ENCODE measurements at places on chromosomes 12 and 14.

- no peaks in the 10 kb centered on the region for H3K27me3 ChIP-seq
- no peaks in the 10 kb centered on the region for H3K36me3 ChIP-seq
- H3K4me1 ChIP-seq: peaks cover 2% of the 10 kb centered on the region
- no peak overlapping the region for H3K4me3 ChIP-seq
- H3K27ac ChIP-seq: no peak overlapping the region
Observed at GRCh38 chr12:68805592-68806120, 2.3 kb upstream of the MDM2 start.

- H3K4me3 ChIP-seq: no peak overlapping the region
- peak overlapping the region; percentile 61 for H3K27ac ChIP-seq
- no peak for DNase-seq
- H3K4me1 ChIP-seq: peaks cover 26% of the 10 kb centered on the region
- H3K27me3 ChIP-seq: no peaks in the 10 kb centered on the region
Observed at GRCh38 chr14:69096246-69096645, 56.7 kb downstream of the DCAF5 start.

DNA sequence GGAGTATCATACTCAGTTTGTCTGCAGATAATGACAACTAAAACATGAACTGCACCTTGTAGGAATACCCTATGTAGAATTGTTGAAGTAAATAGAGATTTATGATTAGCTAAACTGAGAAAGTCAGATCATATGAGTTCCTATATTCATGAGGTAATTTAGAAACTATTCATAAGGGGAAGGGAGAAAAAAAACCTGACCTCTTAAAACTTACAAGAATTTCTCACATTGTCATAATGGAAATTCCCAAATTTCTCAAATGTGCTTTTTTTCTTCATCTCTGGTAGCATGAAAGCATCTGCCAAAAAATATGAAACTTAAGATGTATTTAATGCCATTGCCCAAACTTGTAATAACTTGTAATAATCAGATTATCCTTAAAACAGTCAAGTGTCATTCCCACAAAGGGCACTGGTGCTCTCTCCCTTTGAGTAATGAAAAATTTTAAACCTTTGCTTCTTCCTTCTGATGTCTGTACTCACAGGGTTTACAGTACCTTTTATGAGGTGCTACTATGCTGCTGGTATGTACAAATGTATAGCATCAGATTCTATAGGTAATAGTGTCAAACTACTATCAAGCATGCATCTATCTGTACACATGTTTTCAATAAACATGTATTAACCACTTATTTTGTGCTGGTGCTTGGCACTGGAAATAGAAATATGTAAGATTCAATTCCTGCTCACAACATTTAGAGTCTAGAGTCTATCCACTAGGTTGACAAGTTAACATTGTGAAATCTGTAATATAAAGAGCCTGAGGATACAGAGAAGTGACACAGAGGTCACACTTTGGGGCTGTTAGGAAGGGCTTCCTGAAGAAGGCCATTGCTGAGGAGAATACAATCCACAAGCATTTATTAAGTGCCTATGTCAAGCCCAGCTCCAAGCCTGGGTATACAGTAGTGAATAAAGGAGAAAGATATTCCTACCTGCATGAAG, 17.4 kb upstream of the DRAM1 start:
- H3K4me1 ChIP-seq: no peaks in the 10 kb centered on the region
- H3K4me3 ChIP-seq: no peak overlapping the region
- DNase-seq: no peak
- no peaks in the 10 kb centered on the region for H3K36me3 ChIP-seq
- no peak overlapping the region for H3K27ac ChIP-seq

- no peaks in the 10 kb centered on the region for H3K4me1 ChIP-seq
- H3K4me3 ChIP-seq: no peak overlapping the region
- no peaks in the 10 kb centered on the region for H3K27me3 ChIP-seq
Observed at GRCh38 chr12:102631274-102631673, 150.9 kb upstream of the IGF1 start.

DNA sequence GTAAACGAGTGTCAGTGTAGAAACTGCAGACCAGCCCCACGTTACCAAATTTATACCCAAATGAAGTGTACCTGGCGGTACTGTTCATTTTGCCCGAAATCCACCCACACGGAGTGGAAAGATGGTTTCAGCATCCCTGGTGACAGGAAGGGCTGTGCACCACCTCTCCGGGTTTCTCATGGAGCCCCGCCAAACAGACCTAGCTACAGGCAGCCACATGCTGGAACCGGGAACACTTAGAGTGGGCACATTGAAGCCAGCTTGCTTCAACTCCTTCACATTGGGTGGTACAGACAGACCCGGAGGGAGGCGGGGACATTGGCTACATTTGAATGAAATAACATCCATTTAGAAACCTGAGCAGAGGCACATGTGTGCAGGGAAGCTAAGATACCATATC, 84.4 kb downstream of the PPP2R5C start:
- no peaks in the 10 kb centered on the region for H3K36me3 ChIP-seq
- no peaks in the 10 kb centered on the region for H3K27me3 ChIP-seq
- H3K27ac ChIP-seq: no peak overlapping the region
- H3K4me3 ChIP-seq: no peak overlapping the region
- DNase-seq: no peak
- no peaks in the 10 kb centered on the region for H3K4me1 ChIP-seq

DNA sequence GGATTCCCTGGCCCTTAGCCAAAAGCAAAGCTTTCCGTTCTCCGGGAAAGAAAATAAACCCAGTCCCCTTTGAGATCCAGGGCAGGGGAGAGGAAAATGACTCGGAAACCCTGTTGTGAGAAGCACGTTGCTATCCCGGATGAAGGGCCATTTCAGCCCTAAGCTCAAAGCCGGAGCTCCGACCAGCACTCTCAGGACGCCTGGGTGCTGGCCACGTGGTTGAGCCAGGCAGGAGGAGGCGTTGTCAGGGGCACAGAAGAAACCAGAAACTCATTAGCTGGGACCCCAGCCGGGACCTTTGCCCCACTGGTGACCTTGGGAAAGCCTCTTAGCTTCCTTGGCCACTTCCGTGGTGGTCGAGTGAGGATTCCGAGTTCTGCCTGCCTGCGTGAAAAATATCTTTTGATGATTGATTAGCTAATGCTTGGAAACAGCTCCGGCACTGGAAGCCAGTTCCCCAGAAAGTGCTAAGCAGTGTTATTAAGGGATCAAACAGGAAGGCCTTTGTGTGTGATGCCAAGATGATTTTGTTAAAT, 57.6 kb upstream of the FZD10 start:
- H3K4me3 ChIP-seq: no peak overlapping the region
- H3K27ac ChIP-seq: no peak overlapping the region
- H3K27me3 ChIP-seq: no peaks in the 10 kb centered on the region
- H3K36me3 ChIP-seq: no peaks in the 10 kb centered on the region
- peaks cover 5% of the 10 kb centered on the region for H3K4me1 ChIP-seq

DNA sequence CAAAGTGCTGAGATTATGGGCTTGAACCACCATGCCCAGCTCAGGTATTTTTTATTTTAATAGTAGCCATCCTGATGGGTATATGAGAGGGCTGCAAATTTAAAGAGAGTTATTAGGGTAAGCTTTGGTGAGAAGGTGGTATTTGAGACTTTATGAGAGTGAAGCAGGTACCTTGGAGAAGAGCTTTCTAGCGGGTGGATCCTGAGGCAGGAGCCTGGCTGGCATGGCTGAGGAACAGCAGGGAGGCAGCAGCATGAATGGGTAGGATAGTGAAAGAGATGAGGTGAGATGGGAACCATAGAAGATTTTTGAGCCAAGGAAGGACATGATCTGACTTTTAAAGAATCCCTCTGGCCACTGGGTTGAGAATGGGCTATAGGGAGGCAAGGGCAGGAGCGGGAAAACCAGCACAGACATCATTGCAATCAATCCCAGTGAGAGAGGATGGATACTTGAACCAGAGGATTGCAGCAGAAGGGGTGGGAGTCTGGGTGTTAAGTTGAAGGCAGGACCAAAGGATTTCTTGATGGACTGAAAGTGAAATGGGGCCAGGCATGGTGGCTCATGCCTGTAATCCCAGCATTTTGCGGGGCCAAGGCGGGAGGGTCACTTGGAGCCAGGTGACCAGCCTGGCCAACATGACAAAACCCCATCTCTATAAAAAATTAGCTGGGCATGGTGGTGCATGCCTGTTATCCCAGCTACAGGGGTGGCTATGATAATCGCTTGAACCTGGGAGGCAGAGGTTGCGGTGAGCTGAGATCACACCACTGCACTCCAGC, 5.7 kb downstream of the SVOP start:
- H3K4me3 ChIP-seq: no peak overlapping the region
- no peaks in the 10 kb centered on the region for H3K4me1 ChIP-seq
- no peak overlapping the region for H3K27ac ChIP-seq
- H3K27me3 ChIP-seq: no peaks in the 10 kb centered on the region

- DNase-seq: peak; percentile 26
- no peak overlapping the region for H3K27ac ChIP-seq
- H3K27me3 ChIP-seq: no peaks in the 10 kb centered on the region
- H3K4me3 ChIP-seq: no peak overlapping the region
Observed at GRCh38 chr14:78399316-78399889, 229.2 kb downstream of the NRXN3 start.

DNA sequence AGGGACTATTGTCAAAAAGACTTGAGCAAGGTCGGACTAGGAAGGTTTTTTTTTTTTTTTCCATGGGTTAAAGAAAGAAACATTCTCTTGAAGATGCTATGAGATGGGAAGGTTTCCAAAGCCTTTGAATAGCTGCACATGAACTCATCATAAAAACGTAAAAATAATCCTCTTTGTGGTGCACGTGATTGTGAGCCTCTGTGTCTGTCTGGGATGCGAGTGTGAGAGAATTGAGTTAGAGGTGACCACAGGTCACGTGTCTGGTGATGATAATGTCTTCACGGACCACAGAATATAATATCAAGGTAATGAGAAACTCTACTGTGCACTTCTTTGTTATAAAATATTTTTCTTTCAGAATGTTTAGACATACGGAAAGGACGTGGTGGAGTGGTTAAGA, 24.3 kb upstream of the ADGRD1 start:
- H3K4me1 ChIP-seq: peaks cover 17% of the 10 kb centered on the region
- no peaks in the 10 kb centered on the region for H3K36me3 ChIP-seq
- no peak for DNase-seq

DNA sequence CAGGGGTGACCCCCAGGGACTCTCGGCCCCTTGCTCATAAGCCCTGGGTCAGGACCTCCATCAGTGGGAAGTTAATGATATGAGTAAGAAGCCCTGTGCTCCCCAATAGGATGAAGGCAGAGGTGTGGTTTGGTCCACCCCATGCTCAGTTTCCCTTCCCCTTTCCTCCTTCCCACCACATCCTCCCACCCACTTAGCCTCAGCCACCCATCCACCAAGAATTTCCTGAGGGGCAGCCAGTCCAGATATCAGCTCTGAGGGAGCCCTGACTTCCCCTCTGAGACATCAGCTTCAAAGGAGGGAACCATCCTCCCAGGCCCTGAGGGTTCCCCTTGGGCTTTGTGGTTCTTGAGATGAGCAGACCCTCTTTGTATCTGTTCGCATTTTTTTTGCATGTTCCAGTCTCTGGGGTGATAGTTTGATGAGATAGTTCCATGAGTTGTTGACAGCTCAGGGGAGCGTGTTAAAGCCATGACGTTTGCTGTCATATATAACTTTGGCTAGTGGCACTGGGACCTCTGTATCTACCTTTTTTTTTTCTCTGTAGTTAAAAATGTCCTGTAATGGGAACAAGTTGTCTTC, 71.2 kb downstream of the LGMN start:
- H3K27ac ChIP-seq: no peak overlapping the region
- no peak overlapping the region for H3K4me3 ChIP-seq
- no peaks in the 10 kb centered on the region for H3K36me3 ChIP-seq

DNA sequence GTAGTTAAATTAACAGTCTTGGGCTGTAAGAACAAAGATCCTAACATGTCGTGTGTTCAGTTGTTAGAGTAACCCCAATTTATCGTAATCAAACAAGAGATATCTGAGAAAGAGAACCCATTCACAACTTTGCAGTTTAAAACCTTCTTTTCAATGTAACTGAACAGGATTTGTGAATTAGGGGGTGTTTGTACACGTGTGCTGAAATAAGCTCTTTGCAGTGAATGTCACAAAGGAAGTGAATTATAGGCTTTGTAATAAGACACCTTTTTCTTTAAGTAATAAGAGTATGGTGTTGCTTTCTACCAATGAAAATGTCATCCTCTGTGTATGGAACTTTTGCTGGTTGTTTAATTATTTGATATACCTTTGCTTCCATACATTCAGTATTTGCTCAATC, 114.0 kb downstream of the ALX1 start:
- no peak overlapping the region for H3K27ac ChIP-seq
- H3K36me3 ChIP-seq: no peaks in the 10 kb centered on the region
- DNase-seq: no peak
- H3K4me3 ChIP-seq: no peak overlapping the region
- H3K4me1 ChIP-seq: no peaks in the 10 kb centered on the region

DNA sequence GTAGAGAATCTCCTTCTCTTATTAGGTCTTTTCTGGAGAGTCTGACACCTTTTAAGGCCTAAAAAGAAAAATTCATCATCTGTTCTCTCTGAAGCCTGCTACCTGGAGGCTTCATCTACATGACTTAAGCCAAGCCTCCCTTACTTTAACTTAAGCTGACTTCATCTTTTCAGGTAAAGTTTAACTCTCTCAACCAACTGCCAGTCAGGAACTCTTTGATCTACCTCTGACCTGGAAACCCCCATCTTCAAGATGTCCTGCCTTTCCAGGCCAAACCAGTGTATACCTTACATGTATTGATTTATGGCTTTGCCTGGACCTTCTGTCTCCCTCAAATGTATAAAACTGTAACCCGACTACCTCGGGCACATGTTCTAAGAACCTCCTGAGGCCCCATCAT, 17.5 kb downstream of the GSTZ1 start:
- DNase-seq: no peak
- H3K27ac ChIP-seq: no peak overlapping the region
- H3K27me3 ChIP-seq: no peaks in the 10 kb centered on the region
- H3K36me3 ChIP-seq: no peaks in the 10 kb centered on the region

DNA sequence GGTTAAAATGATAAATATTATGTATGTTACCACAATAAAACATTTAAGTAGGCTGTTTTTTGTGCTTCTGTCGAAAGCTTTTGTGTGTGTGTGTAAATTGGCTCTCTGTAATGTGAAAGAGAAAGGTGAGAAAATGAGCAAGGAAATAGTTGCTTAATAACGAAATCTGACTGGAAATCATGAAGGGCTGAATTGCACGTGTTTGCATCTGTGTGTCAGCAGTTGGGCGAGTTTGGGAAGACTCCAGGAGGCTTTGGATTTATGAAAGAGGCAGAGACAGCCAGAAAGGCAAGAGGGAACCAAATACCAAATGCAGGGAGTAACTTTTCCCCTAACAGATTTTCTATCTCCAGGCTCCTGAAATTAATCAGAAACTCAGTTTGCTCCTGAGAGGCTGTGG, 47.2 kb upstream of the PLEKHG3 start:
- no peak overlapping the region for H3K27ac ChIP-seq
- DNase-seq: no peak
- H3K4me1 ChIP-seq: peaks cover 4% of the 10 kb centered on the region
- no peaks in the 10 kb centered on the region for H3K36me3 ChIP-seq
- no peaks in the 10 kb centered on the region for H3K27me3 ChIP-seq

- no peak within 1 kb of the TSS for H3K4me3 ChIP-seq
- no peak for DNase-seq
- no peaks in the 10 kb centered on the region for H3K27me3 ChIP-seq
- no peak within 1 kb of the TSS for H3K27ac ChIP-seq
Observed at GRCh38 chr12:102197789-102198188, at the start of gene PMCH. PMCH (minus strand) TSS chr12:102197833; CDS start chr12:102197770, 63 bp downstream.

GRCh38 chr14:105205673-105206208, 24.6 kb upstream of the NUDT14 start:
- H3K36me3 ChIP-seq: no peaks in the 10 kb centered on the region
- no peak overlapping the region for H3K27ac ChIP-seq
- no peak overlapping the region for H3K4me3 ChIP-seq
- H3K4me1 ChIP-seq: peaks cover 15% of the 10 kb centered on the region
- H3K27me3 ChIP-seq: no peaks in the 10 kb centered on the region
- peak; percentile 67 for DNase-seq

- no peaks in the 10 kb centered on the region for H3K36me3 ChIP-seq
- DNase-seq: no peak
- H3K27me3 ChIP-seq: no peaks in the 10 kb centered on the region
- no peak overlapping the region for H3K4me3 ChIP-seq
Observed at GRCh38 chr12:92729773-92730305, 27.1 kb downstream of the PLEKHG7 start.

Data from testis (tissue), 5 donors.